ENCODE measurements at places on chromosomes 5 and 9.
A peak's percentile ranks its signal among the peaks of the same experiment; 100 is the strongest.

DNA sequence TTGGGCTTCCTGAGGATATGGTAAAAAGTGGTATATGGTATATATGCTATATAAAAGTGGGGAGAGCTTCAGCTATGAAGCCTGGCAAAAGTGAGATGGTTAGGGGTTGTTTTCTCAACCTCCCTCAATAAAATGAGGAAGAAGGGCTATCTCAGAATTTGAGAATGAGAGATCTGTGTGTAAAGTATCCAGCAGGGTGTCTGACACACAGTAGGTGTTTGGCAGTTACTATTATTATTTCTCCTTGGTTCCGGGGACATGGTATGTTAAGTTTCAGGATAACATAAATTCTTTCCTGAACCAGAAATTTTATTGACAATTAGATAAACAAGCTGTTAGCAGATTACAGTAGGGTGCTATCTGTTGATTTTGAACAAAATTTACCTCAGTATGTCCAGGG lies 94.1 kb downstream of the DENND1A start:
- H3K27me3 ChIP-seq: no peaks in the 10 kb centered on the region
- peaks cover 13% of the 10 kb centered on the region for H3K4me1 ChIP-seq
- no peaks in the 10 kb centered on the region for H3K36me3 ChIP-seq
- DNase-seq: no peak

- no peak overlapping the region for H3K4me3 ChIP-seq
- H3K27ac ChIP-seq: no peak overlapping the region
- no peak for DNase-seq
- H3K36me3 ChIP-seq: no peaks in the 10 kb centered on the region
- H3K27me3 ChIP-seq: no peaks in the 10 kb centered on the region
Measured at GRCh38 chr5:147045290-147045689, 166.7 kb upstream of the PPP2R2B start.

DNA sequence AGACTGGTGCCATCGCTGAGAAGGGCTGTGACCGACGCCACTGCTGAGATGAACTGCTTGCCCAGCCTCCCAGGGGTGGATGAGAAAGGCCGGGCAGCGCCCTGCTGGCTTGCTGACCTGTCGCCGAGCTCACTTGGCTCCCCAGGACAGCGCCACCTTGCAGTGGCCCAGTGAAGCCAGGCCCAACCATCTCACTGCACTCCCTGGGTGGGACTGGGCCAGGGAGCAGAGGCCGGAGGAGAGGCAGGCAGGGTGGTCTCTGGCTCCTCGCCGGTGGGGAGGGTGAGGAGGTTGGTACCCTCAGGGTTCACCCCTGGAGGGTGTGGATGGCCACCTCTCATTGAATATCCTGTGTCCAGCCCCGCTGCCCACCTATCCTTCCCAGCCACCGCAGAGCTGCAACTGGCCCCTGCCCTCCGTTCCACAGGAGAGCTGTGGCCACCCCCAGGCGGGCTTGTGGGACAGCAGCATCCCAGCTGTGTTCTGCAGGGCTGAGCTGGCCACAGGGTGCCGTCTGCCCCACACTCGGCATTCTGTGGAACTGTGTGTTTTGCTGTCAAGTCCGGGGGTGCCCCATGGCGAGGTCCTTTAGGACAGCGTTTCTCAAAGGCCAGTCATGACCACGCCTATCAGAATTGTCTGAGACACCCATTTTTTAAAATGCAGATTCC lies 41.0 kb upstream of the FCN2 start:
- no peak overlapping the region for H3K27ac ChIP-seq
- no peak overlapping the region for H3K4me3 ChIP-seq
- no peaks in the 10 kb centered on the region for H3K27me3 ChIP-seq
- no peaks in the 10 kb centered on the region for H3K36me3 ChIP-seq

DNA sequence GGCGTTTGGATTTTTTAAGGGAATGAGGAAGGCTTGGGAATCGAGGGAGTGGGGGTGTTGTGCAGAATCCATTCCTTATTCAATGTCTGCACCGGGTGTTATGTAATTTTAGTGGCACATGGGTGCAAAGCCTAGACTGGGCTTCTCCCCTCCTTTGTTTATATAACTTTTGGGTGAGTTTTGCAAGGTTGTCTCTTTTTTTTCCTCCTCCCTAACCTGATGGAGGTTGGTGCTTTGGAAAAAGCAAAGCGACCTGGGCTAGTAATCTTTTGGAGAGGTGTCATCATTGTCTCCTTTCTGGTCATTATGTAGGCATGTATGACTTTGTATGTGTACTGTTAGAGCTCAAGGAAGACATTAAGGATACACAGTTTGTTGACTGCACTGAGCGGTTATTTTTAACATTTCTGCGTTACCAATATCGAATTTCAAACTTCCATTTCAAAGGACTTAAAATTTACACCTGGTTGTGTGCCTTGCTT lies 3.1 kb downstream of the SMARCA2 start:
- H3K36me3 ChIP-seq: no peaks in the 10 kb centered on the region
- peaks cover 50% of the 10 kb centered on the region for H3K4me1 ChIP-seq
- H3K27me3 ChIP-seq: no peaks in the 10 kb centered on the region
- H3K27ac ChIP-seq: peak overlapping the region; percentile 91
- H3K4me3 ChIP-seq: peak overlapping the region; percentile 92

DNA sequence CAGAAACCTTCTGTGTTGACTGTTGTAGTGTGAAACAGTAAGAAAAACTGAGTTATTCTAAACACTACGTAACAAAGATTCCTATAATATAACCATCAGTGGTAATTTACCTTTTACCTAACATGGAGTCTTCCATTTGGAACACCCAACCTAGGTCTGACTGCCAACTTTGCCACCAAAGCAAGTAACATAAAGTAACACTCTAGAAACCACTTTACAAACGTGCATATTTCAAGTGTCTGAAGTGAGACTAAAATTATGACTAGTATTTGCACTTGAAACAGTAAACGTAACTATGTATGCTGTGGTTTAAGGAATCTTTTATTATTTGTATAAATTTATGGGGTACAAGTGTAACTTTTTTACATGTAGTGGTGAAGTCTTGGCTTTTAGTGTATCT lies 95.6 kb downstream of the SERINC5 start:
- no peak overlapping the region for H3K27ac ChIP-seq
- no peaks in the 10 kb centered on the region for H3K27me3 ChIP-seq
- no peak for DNase-seq
- H3K4me3 ChIP-seq: no peak overlapping the region

DNA sequence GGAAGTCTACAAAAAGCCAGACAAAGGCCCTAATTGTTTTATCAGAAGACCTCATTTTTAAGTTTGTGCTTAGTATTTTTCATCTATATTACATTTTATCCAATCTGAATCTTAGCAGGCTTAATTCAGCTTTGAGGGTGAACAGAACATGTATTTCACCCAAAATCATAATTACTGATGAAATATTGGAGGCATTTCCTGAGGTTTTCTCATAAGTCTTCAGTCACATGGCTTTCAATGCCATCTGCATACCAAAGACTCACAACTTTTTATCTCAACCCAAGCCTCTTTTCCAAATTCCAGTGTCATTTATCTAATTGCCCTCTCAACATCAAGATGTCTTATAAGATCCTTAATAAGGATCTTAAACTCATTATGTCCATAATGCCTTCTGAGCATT lies 150.8 kb downstream of the TTC39B start:
- no peak for DNase-seq
- no peak overlapping the region for H3K4me3 ChIP-seq
- no peaks in the 10 kb centered on the region for H3K4me1 ChIP-seq
- H3K36me3 ChIP-seq: no peaks in the 10 kb centered on the region
- no peaks in the 10 kb centered on the region for H3K27me3 ChIP-seq

DNA sequence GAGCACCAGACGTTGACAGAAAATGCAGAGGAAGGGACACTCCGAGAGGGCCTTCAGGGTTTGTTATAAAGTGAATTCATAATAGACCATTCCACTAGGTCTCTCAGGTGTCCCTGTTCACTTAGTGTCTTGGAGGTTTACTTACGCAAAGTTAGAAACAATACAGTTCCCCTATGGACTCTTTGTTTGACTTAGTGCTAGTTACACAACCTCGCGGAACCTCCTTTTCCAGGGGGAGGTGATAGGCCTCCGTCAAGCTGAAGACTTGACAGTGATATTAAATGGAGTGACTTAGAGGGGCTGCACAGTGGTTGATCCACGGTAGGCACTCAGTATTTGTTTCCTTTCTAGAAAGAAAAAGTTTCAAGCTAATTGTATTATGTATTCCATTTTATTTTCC lies 1.3 kb downstream of the CCT5 start:
- H3K4me3 ChIP-seq: peak overlapping the region; percentile 100
- peak overlapping the region; percentile 96 for H3K27ac ChIP-seq
- no peaks in the 10 kb centered on the region for H3K27me3 ChIP-seq
- H3K36me3 ChIP-seq: peaks cover 14% of the 10 kb centered on the region
- DNase-seq: no peak

DNA sequence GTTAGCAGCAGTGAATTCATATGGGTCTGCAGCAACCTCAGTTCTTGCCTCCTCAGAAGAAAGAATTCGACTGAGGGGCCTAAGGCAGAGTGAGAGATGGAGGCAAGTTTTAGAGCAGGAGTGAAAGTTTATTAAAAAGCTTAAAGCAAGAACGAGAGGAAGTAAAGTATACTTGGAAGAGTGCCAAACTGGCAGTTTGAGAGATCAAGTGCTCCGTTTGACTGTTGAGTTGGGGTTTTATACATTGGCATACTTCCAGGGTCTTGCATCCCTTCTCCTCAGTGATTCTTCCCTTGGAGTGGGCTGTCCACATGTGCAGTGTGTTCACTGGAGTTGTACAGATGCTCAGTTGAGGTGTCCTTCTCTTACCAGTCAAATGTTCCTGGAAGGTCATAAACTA lies 203.6 kb downstream of the SPATA31D1 start:
- no peaks in the 10 kb centered on the region for H3K27me3 ChIP-seq
- no peak for DNase-seq
- no peak overlapping the region for H3K27ac ChIP-seq
- H3K4me3 ChIP-seq: no peak overlapping the region

- H3K4me1 ChIP-seq: no peaks in the 10 kb centered on the region
- H3K4me3 ChIP-seq: no peak overlapping the region
- H3K27me3 ChIP-seq: no peaks in the 10 kb centered on the region
- no peak for DNase-seq
Measured at GRCh38 chr5:67941614-67942401, 273.7 kb upstream of the PIK3R1 start.

All from CD8-positive, alpha-beta memory T cell (primary cell).